CD4-positive, alpha-beta T cell treated with Interferon gamma for 1 hour (primary cell): ENCODE measurements at places on chromosomes 2 and 18.

GRCh38 chr18:647304-647703 lies 10.1 kb upstream of the TYMS start:
- DNase-seq = no peak

- no peak for DNase-seq
Observed at GRCh38 chr2:121694398-121695170, 42.1 kb downstream of the NIFK start.

DNA sequence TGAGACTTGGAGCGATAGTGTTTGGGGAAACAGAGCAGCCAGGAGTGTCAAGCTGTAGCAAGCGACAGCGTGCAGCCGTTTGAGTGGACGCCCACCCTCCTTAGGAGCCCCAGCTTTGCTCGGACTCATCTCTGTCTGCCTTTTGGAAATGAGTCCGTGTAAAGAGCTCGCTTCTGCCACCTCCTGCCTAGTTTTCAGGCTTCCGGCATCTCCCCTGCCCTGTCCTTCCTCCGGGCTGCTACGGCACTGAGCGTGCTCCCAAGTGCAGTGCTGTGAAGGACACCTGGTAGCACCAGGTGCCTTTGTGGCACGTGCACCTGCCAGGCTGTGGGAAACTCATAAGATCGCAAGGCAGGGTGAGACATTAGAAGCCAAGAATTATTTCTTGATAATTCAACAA lies 117.1 kb downstream of the RNF144A start:
- no peak for DNase-seq

DNA sequence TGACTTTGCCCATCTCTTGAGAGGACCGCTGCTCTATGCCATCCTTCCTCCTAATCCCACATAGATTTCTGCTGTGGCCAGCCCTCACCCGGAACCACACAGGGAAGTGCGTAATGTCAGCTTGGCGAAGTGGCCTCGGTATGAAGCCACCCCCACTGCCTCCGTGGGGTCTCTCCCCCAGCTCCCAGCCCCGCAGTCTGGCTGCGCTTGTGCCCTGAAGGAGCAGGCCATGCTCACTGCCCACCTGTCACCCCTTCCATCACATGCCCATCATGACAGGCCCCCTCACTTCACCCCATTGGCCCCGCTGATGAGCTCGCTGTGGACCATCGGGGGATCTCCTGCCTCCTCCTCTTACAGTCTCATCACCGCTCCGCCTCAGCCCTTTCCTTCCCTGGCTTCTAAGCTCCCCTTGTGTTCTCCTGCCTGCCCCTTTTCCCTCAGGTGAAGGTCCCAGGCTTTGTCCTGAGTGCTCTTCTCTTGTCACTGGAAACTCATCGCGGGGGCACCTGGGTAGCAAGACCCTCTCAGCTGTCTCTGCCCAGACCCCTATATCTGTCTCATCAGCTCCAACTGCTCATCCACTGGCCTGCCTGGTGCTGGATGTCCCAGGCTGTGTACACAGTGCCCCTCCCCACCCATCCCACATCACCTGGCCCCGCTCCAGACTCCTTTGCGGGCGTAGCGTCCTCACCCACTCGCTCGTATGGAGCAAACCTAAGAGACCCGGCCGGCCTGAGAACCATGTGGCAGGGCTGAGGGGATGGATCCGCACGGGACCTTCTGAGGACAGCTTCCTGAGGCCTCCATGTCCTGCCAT lies 81.7 kb downstream of the GLI2 start:
- no peak for DNase-seq

DNA sequence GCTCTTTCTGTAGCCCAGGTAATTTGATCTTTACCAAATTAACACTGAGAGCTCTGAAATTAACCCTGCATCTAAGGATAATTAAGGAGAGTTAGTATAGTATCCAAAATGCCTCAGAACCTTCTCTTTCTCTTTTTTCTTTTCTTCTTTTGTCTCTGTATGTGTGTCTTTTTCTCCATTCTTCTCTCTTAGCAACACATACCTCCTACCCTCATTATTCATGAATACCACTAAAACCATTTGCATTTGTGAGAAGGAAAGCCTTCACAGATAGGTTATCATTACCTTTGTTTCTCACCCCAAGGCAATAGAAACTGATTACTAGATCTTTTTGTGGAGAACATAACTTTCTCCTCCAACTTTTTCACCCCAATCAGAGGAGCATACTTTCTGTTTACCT lies 376.5 kb upstream of the NXPH2 start:
- DNase-seq = no peak

- no peak for DNase-seq
Observed at GRCh38 chr2:118119158-118119727, 31.0 kb downstream of the INSIG2 start.

GRCh38 chr2:12490641-12491040 lies 226.1 kb upstream of the TRIB2 start:
- DNase-seq = no peak

DNA sequence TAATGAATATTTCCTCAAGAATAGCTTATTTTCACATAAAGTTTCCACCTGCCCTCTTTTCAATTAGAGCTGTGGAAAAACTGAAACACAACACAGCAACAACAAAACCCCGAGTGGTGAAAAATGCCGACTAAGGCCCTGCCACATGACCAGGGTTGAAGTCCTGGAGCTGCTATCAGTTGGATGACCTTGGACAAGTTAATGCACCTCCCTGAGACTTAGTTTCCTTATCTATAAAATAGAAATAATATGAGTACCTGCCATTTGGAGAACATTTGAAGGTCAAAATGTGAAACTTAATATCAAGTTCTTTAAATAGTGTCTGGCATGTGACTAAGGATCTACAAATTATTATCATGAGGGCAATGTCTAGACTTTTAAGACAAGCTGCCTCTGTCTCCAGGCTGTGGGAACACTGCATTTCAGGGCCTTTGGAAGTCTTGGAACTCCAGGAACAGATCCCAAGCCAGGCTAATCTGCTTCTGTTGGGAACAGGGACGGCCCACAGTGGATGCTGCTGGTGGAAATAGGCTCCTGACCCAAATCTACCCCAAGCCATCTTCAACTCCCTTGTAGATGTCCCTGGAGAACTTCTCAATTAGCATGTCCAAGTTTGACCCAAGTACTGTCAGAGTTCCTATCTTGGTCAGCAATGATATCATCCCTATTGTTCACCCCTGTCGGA lies 42.0 kb upstream of the TRIB2 start:
- no peak for DNase-seq

GRCh38 chr2:85945586-85945985 lies 56.8 kb upstream of the ST3GAL5 start:
- no peak for DNase-seq
